Kidney tubule cell (primary cell): ENCODE measurements at places on chromosomes 12 and 14.
A peak's percentile ranks its signal among the peaks of the same experiment; 100 is the strongest.

DNA sequence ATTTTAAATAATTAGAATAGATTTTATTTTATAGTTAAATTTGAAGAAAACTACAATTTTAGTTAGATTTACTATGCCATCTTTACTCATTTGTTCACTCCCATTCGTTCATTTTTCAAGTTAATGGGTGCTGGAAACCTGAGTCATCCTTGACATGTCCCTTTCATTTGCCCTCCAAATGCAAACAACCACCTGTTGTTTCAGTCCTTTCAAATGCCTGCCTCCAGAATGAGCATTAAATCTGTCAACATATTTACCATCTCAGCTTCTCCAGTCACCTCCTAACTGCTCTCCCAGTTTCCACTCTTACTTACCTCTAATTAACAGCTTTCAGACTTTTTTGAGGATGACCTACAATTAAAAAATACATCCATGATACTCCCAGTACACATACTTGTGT is 375.5 kb downstream of the RAD51B start:
- peak; percentile 50 for DNase-seq

DNA sequence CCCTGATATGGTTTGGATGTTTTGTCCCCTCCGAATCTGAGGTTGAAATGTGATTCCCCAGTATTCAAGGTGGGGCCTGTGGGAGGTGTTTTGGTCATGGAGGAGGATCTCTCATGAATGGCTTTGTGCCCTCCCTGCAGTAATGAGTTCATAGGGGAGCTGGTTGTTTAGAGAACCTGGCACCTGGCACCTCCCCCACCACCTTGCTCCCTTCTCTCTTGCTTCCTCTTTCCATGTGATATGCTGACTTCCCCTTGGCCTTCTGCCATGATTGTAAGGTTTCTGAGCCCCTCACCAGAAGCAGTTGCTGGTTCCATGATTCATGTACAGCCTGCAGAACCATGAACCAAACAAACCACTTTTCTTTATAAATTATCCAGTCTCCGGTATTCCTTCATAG is 32.6 kb downstream of the CD163L1 start:
- no peak for DNase-seq

- no peak for DNase-seq
Observed at GRCh38 chr12:113116875-113117274, 18.7 kb downstream of the RASAL1 start.

GRCh38 chr12:22525426-22525825 is 18.9 kb downstream of the C2CD5 start:
- no peak for DNase-seq

DNA sequence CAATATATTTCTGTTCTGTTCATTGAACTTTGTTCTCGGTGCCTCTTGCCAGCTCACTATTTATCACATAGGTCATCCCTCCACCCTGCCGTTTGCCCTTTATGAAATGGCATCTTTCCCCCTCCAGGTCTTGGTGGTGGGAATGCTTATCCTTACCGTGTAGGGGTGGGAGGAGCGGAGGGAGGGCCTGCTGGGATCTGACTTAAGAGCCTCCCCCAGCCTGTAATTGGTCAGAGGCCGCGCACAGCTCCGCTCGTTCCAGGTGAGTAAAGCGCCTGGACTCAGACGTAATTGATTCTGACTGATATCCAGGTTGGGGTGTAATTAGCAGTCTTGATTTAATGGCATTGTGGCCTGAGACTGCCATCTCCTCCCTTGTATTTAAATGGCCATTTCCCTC is 185.3 kb downstream of the TSPAN9 start:
- DNase-seq: peak; percentile 48

DNA sequence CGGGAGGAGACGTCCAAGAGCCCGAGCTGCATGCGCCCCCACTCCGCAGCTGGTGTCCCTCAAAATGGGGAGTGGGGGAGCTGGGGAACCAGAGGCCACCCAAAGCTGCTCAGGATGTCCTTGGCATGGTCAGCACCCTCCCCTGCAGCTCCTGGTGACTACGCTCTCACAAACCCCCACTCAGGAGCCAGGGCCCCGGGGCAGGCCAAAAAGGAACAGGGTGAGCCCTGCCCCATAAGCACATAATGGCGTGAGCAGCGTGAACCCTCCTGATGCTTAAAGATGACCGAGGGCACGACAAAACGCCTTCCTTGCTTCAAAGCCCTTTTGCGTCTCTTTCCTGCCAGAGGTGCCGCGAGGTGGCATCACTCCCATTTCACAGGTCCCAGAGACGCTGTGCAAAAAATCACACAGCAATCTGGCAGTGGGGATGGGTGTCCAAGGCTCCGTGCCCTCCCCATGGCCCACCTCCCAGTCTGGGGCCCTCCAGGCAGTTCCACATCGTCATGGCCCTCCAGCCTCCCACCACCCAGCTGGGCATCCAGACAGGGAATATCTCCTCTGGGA is 13.5 kb downstream of the NCOR2 start:
- DNase-seq: no peak

GRCh38 chr12:8145754-8146441 is 10.9 kb upstream of the ZNF705A start:
- DNase-seq: peak; percentile 52

- peak; percentile 73 for DNase-seq
Observed at GRCh38 chr12:95788637-95789036, 1.9 kb downstream of the NTN4 start.

GRCh38 chr14:70186900-70187451 is 1.8 kb downstream of the SLC8A3 start:
- no peak for DNase-seq

GRCh38 chr14:106879241-106879640 is 1352.9 kb downstream of the TMEM121 start:
- peak; percentile 70 for DNase-seq

DNA sequence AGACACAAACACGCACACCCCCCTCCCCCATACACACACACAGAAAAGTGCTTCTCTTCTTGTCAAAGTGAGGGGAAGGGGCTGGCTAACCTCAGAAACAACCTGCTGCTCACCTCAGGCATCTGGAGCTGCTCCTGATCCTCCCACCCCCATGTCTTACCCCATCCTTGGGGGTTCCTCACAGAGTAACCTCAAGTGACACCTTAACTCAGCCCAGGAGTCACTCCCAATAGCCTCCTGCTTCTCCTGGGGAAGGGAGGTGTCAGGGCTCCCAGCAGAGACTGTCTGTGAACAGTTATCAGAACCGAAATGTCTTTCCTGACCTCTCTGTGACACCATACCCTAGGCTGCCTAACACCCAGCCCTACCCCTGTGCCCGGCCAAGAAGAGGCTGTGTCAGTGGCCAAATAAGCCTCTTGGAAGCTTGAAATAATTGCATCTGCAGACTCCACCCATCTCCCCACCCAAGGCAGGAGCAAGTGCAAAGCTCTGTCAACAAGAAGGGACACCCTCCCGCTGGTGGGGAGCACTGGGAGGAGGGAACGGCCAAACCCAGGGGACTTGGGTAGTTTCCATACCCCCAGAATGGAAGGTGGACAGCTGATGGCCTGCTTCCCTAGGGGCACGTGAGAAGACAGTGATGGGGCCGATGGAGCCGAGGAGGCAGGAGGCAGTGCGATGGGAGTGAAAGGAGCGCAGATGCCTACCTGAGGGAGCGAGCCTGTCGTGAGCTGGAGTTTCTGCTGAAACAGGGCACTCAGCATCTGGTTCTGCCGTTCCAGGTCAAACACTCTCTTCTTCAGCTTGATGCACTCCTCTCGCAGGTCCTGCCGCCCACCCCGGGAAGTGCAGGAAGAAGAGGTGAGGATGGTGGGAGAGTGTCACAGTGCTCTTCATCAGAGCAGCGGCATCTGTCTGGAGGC is 26.8 kb downstream of the NCKAP5L start:
- DNase-seq: no peak

DNA sequence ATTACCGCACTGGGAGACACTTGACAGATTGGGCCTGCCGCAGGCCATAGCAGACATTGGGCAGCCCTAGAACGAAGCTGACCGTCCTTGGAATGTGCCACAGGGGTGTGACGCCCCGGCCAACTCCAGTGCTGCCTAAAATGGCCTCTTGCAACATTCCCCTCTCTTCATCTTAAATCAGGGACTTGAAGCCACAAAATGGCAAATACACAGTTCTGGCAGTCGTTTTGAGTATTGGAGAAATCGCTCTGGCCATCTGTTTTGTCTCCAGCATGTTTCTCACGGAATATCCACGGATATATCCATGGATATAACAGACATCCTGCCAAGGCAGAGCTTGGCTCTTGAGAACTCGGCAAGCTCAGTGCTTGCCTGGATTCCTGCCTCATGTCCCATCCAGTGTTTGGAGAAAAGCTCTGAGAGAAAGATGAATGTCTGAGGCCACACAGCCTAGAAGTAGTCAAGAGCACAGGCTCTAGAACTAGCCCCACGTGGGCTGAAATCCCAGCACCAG is 158.4 kb downstream of the CHST11 start:
- DNase-seq: no peak

DNA sequence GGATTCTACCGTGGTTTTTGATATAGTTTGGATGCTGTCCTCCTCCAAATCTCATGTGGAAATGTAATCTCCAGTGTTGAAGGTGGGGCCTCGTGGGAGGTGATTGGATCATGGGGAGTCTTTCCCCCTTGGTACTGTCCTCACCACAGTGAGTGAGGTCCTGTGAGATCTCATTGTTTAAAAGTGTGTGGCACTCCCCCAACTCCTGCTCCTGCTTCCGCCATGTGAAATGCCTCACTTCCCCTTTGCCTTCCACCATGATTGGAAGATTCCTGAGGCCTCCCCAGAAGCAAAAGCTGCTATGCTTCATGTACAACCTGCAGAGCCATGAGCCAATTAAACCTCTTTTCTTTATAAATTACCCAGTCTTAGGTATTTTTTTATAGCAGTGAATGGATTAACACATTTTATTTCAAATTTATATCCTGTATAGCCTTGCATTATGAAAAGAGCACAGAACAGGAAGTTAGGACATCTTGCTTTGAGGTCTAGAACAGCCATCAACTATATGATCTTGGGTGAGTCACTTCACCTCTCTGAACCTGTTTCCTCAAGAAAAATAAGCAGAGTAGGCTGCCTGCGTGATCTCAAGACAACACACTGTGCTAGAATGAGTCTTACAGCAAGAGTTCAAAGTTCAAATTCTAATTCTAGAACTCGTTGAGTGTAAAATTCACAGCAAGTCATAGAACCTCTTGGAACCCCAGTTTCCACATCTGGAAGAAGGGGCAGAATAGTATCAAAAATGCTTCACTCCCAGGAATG is 160.9 kb upstream of the EEA1 start:
- DNase-seq: peak; percentile 91

- DNase-seq: no peak
Observed at GRCh38 chr14:54600717-54601109, 33.8 kb downstream of the SAMD4A start.

GRCh38 chr12:68157380-68157779 is 2.2 kb downstream of the IFNG start:
- peak; percentile 22 for DNase-seq

DNA sequence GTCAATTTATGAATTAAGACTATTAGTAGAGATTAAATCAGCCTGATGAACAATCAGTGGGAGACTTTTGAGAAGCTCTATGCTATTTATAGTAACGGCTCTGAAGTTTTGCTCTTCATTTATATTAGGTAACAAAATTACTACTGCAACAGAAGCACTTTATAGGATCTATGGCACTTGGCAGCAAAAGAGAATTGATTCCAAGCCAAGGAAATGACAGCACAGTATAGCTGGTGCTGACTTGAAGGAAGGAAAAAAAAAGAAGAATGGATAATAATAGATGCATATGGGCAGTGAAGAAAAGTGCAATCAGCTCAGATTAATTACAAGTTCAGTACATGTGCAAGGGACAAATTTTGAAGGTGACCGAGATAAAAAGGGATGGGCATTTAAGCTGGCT is 228.2 kb upstream of the PPFIA2 start:
- no peak for DNase-seq

DNA sequence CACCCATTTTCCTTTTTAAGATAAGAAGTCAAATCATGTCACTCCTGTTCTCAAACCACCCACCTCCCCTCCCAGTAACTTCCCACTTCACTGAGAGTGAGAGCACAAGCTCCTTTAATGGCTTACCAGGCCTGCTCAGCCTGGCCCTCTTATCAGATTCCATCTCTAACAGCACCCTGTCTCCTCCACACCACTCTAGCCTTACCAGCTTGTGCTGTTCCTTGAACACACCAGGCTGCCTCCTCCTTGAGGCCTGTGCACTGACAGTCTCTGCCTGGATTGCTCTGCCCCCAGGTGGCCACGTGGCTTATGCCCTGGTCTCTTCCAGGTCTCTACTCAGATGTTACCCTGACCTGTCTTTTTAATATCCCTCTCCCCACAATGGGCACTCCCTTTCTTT is 40.1 kb upstream of the EVL start:
- peak; percentile 58 for DNase-seq

DNA sequence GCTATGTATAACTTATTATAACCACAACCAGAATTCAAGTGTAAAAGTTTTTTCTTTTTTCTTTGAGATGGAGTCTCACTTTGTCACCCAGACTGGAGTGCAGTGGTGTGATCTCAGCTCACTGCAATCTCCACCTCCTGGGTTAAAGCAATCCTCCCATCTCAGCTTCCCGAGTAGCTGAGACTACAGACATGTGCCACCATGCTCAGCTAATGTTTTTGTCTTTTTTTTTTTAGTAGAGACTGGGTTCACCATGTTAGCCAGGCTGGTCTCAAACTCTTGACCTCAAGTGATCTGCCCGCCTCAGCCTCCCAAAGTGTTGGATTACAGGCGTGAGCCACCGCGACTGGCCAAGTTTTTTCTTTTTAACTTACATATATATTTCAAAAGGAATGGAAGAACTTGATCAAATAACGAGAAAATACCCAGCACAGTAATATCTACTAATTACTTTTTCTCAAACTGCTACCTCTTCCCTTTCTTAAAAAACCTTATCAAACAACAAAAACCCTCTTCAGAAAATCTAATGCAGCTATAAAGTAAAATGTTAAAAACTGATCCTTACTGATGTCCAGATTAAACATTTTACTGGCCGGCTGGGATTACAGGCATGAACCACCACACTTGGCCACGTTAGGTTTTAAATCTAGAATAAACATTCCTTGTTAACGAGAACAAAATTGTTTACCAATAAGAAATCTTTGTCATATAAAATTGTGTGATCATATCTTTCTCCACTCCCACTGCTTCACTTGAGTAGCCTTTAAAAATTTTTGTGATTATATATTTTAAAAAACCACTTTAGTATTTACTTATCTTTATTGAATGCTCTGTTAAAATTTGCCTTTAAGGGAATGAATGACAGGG is 41.3 kb upstream of the WDR89 start:
- DNase-seq: no peak

DNA sequence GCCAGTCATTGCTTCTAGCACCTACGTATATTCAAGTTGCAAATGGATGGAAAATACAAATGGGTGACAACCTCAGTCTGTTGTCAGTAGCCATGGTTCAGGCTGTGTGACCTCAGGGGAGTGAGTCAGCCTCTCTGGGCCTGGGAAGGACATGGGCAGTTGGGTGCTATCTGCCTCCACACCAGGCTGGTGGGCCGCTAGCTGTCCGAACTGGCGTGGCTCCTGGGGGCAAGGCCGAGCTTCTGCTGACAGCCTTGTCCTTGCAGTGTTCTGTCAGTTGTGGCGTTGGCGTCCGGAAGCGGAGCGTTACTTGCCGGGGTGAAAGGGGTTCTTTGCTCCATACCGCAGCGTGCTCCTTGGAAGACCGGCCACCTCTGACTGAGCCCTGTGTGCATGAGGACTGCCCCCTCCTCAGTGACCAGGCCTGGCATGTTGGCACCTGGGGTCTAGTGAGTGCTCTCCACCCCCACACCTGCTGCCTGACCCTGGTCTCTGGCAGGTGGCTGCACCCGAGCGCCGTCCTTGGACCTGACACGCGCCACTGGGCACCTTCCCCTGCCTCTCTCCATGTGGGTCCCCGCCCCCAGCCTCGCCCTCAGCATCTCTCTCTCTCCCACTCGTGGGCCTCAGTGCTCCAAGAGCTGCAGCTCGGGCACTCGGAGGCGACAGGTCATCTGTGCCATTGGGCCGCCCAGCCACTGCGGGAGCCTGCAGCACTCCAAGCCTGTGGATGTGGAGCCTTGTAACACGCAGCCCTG is 17.1 kb downstream of the PAPLN start:
- DNase-seq: no peak
